Right kidney (tissue), 9 donors: ENCODE measurements at places on chromosomes 16 and 17.

DNA sequence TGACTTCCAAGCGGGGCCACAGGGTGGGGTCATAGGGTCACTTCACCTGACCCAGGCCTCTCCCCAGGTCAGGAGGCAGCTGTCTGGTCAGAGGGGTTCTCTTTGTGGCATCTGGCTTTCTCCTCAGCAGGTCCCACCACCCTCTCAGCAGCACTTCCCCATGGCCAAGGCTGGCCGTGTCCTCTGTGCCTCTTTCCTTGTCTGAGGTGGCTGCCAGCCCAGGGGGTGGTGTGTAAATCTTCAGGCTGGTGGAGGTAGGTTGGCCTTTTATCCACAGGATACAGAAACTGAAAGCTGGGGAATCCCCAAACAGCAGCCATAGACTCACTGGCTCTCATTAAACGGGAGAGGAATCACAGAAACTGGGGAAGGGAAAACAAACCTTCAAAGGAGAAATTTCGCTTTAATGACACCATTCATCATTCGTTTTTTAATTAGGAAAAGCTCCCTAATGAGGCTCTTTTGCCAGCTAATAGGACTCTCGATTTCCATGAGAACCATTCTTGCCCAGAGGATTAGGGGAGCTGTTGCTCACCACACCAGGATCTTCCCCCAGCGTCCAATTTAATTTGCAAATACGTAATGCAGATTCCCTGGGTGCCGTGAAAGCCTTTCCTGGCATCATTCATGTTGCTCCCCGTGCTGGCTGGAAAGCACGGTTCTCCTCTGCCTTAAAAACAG, 18.0 kb downstream of the C17orf75 start:
- no peak for DNase-seq

DNA sequence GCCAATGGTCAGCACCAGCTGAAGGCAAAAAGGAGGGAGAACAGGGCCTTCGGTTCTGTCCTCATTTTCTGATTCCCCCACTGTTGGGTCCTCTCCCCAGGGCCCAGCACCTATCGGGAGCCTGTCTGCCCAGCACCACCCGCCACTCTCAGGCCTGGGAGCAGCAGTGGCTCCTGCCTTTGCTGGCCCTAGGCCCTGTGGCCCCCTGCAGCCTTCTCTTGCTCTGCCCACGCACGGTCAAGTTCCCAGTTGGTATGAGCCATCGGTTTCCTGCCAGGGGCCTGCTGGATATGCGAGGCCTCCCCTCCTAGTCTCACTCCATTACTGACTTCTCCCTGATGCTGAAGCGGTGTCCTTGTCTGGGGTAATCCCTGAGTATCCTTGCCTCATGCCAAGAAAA, 37.5 kb downstream of the HSBP1 start:
- DNase-seq, result no peak

- DNase-seq, result no peak
Measured at GRCh38 chr17:43215341-43215740, 3.7 kb downstream of the TMEM106A start.

- DNase-seq, result no peak
Measured at GRCh38 chr16:23013484-23013883, 135.8 kb downstream of the USP31 start.

DNA sequence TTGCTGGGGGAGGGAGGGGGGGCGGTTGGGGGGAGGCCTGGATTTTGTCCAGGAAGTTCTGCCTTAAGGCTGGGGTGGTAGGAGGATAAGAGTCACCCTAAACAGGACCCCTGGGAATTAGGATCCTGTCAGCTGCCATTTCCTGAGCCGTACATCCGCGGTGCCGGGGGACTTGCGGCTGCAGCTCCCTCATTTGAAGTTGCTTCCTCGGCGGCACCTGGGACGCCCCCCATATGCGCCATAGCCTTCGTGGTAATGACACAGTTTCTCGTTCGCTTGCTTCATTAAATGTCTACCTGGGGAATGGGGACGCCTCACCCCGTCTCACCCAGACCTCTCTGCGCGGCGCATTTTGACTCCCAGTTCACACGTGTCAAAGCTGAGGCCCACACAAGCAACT, 55.1 kb upstream of the PABPN1L start:
- no peak for DNase-seq

DNA sequence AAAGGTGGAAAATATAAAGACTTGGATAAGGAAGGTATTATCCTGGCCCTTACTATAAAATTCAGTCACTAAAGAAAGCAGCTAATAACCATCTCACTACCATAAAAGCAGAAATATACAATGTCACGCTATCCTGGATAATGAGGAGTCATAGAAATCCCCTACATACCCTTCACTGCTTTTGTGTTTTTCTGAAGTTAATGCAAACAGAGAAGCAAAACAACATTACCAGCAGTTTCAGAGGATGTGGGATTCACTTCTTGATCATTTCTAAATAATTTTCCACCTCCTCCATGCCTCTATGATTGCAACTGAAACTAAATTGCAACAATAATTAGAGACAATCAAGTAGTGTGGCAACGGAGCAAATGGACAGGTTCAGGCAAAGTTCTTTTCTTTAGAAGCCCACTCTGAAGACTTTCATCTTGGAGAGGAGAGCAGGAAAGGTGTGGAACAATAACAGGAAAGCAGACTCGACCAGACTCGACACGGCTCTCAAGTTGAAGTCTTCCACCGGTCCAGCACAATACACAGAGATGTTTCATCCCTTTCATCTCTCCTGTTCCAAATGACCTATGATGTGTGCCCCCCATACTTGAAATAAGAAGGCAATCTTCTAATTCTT, 10.2 kb downstream of the CYTH1 start:
- DNase-seq, result no peak

DNA sequence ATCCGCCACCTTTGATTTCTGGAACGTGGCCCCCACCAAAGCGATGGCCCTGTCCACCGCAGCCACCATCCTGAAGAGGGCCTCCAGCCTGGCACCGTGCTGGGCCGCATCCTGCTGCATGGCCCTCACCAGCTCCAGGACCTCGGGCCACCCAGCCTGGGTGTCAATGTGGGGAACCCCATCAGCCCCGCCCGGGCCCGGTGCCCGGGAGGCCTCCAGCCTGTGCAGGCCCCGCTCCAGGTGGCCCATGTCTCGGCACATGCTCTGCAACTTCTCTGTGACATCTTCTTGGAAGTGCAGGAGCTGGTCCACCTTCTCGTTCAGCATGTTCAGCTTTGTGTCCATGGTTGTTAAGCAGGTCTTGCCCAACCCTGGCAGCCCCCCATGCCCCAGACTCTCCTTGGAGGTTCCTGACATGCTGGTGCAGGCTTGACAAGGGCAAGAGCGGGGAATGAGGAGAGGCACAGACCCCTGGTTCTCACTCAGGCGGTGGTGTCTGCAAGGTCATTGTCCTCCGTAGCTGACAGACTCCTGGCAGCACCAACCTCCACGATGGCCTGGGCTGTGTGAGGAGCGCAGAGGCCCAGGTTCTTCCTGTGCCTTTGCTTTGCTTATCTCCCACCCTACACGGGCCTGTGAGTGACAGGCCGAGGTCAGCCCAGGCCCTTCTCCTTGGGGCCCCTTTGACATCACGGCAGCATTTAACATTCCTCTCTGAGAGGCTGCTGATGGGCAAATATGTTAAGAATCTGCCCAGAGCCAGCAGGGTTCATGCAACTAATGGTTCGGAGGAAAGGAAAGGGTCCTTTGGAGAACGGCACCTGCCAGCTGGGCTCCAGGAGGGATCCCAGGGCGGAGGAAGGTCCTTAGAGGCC, at the start of gene MYLK3:
Gene MYLK3 (minus strand): TSS at position 568 of the 875 bp plus-strand sequence. CDS start 151 bp downstream, at position 417.
- no peak for DNase-seq

DNA sequence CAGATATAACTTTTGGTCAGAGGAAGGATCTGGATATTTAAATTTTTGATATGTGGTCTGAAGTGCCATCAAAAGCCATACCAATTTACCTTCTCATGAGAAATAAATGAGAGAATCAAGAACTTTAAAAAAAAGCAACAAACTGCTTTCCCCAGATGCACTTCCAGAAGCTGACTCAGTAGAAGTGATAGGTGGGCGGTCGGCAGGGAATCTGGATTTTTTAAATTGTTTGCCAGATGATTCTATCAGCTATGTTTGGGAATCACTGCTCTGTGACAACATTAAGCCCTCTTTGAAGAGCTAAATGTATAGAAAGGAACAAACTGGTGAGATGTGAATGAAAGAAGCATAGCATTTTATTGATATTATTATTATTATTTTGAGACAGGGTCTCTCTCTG, 19.2 kb downstream of the CDH3 start:
- no peak for DNase-seq

DNA sequence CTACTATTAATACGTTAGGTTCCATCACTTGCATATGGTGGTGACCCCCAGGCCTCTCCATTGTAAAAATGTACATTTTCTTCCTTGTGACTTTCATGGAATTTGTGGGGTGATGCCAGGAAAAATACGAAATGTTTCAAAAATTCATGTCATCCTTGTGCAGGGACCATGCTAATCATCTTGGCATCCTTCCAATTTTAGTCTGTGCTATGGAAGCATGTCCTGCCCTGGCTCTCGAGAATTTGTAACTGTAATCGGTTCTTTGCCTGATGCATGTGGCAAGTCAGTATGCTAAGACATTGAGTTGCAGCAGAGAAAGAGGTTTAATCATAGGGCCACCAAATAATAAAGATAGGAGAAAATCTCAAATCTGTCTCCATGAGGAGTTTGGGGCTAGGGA, 14.3 kb upstream of the GINS3 start:
- DNase-seq, result no peak

DNA sequence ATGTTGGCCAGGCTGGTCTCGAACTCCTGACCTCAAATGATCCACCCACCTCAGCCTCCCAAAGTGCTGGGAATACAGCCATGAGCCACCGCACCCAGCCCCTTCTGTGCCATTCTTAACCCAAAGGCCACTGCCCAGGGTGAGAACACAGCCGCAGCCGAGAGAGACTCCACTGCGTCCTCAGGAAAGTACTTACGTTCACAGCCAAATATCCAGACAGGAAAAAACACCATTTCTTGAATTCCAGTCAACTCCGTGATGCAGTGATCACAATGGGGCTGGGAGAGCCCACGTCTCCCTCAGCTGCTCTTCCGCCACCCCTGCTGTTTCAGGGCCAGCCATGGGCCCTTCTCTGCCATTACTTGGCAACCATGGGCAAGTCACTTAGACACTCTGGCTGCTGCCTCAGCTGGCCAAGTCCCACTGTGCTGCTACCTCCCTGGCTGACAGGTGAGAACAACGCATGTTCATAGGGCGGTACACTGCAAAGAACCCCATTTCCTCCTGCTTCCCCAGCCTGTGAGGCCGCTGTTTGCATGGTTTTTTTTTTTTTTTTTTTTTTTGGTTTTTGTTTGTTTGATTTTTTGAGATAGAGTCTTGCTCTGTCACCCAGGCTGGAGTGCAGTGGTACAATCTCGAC, 4.3 kb downstream of the CDIP1 start:
- DNase-seq, result no peak

DNA sequence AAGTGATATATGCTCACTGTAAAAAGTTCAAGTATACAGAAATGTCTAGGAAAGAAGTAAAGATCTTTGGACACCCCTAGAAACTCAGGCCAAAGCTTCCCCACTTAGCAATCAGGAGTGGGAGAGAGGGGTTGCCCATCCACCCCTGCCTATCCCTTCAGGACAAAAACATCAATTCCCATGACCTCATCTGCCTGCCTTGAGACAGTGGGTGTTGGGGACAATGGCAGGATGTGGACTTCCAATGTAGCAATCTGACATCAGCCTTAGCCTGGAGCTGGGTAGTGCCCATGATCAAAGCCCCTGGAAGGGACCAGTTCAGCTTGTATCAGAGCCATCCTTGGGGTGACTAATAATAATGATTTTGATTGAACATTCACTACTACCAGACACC, 18.1 kb downstream of the ITPRIPL2 start:
- DNase-seq, result no peak

DNA sequence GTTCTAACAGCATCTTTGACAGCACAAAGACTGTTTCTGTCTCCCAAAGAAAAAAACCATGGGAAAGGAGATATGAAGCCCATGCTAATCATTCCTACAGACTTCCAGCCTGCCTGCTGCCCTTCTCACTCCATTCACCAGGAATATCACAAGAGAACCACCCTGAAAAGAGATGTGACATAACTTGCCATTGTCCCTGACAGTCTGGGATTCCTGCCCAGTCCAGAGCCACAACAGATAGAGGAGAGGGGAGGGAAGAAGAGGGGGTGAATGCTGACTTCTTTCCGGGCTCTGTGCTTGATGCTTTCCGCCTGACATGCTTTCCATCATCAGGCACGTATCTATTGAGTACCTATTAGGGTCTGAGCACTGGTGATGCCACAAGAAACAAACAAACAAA, 31.6 kb upstream of the ASIC2 start:
- DNase-seq, result no peak

DNA sequence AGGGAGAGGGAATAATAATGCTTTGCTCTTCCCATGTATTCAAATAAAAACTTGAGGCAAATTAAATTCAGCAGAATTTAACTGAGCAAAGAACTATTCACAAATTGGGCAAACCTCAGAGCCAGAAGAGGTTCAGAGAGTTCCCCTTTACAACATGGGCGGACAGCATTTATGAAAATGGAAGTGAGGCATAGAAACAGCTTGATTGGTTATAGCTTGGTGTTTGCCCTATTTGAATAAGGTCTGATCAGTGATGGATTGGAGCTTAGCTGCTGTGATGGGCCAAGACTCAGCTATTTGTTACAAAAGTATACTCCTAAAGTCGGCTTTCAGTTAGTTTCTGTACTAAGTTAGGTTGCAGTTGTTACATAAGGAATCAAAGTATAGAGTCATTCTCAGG, 63.0 kb downstream of the TMEM100 start:
- no peak for DNase-seq

DNA sequence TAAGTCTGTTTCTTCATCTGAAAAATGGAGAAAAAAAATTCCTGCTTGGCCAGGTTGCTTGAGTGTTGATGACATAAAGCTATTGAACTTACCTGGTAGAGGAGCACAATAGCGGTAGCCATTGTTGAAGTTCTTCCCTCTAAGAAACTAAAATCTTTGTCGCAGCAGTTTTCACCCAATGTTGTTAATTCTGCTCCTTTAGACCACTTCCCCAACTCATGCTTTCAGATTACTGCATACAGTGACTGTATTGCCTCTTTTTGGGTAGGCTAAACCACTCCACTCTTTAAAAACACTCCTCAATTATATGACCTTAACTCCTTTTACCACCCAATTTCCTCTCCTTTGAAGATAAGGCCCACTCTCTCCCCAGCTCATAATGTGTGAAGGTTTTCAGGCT, 35.7 kb upstream of the CCL2 start:
- DNase-seq, result no peak

DNA sequence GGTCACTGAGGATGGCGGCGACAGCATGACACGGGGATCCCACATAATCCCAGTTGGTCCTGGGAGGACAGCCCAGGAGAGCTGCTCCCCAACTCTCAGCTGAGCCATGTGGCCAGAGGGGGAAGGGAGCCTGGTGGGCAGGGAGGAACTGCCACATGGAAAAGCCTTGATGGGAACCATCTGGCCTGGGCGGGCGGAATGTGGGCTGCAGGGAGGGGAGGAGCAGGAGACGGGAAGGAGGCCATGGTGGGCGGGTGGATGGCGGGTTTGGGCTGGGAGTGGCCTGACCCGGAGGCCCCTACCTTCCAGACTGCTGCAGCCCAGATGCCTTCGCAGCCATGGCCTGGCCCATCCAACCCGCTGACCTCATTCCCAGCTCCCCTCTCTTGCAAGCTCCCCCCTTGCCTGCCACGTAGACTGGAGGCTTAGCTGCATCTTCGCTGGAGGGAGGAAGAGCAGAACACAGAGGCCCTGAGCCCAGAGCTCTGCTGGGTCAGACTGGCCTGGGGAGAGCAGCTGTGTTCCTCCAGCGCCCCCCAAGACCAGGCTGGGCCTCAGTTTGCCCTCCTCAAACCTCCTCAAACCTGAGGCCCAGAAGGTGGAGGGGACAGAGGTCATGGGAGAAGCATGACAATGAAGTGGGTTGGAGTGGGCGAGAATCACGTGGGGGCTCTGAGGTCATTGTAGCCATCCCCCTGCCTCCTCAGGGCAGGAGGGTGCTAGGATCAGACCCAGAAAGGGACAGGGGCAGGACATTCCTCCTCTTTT, 8.2 kb upstream of the COL1A1 start:
- DNase-seq, result peak; percentile 76
